ENCODE measurements at places on chromosomes 4 and X.

GRCh38 chrX:17161991-17162390 lies 213.0 kb upstream of the NHS start:
- no peak for DNase-seq

- DNase-seq: no peak
These were observed 111.8 kb upstream of the FRMPD4 start for GRCh38 chrX:12026481-12026880.

DNA sequence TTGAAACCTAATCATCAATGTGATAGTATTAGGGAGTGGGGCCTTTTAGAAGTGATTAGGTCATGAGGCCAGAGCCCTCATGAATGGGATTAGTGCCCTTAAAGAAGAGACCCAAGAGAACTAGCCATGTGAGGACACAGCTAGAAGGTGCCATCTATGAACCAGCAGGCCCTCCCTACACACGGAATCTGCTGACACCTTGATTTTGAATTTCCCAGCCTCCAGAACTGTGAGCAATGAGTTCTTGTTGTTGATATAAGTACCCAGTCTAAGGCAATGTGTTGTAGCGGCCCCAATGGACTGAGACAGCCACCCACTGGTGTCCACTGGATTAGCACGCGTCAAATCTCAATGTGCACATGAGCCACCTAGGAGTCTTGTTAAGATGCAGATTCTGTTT lies 8.4 kb upstream of the ADGRG2 start:
- DNase-seq: no peak

GRCh38 chr4:174910271-174910670 lies 7.9 kb upstream of the ADAM29 start:
- DNase-seq: no peak

GRCh38 chr4:145863191-145863590 lies 75.4 kb downstream of the ZNF827 start:
- DNase-seq: no peak

GRCh38 chrX:143306991-143307937 lies 210.0 kb downstream of the SPANXN3 start:
- DNase-seq: no peak

DNA sequence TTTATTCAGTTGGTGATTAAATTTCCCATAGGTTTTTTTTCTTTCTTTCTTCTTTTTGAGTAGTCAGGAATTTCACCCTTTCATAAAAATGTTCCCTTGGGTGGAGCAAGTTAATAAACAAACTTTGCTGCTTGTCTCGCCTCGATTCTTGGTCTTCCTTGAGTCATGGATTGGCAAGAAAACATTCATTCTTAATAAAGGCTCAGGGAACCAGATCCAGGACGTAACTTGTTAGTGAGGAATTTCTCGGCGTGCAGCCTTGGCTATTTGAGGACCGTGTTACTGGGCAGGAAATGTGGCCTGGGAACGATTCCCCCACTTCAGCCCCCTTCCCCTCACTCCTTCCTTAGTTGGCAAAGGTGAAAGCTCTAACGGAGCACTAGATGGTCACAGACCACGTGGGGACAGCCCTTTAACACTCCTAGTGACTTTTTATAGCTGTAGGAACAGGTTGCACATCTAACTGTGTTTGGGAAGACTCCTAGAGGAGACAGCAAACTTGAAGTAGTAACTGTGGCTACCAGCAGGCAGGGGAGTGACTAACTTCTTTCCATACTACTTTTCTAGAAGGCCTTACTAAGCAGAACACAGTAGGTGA lies 106.8 kb downstream of the UCHL1 start:
- no peak for DNase-seq

- DNase-seq: no peak
These were observed 443.3 kb downstream of the GBA3 start for GRCh38 chr4:23135792-23136645.

DNA sequence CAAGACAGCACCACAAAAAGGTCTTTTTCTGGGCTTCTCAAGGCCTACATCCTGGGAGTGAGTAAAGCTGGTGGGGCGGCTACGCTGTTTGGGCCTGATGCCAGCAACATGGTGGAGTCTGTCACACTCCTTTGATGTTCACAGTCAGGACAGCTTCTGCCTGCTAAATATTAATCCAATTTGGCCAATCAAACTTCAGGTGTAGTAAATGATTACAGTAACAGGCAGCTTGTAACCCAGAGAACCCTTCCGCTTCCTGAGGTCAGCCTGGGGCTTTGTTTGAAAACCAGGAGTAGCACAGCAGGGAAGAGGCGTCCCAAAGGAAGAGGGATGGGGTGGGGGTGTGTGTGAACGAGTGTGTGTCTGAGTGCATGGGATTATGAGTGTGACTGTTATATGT lies 220.4 kb downstream of the MAML3 start:
- DNase-seq: no peak
